Activated CD8-positive, alpha-beta T cell treated with anti-CD3 and anti-CD28 coated beads for 36 hours (primary cell): ENCODE measurements at places on chromosomes 11 and 22.

DNA sequence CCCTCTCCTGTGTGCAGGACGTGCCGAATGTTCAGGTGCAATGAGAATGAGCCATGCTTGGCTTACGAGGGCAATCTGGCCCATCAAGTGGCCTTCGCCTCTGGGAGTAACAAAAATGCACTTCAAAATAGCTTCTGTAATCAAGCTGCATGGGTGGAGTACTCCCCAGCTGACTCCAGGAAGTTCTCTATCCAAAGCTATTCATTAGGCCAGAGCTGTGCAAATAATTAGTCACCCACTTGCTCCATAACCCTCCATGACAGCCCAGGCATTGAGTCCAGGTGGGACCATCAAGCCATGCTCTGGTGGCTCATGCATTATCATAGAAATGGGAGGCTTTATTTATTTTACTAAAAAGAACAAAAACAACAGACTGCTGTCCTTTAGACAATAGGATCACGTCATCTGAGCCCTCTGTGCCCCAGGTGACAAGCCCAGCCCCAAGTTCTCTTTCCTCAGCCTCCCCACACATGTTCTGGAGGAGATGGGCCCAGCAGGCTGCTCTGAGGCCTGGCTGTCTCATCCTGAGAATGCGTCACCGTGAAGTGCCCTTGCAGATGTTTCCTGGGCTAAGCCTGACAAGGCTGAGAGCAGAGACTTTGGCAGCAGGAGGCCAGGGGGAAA lies 244.7 kb downstream of the ETS1 start:
- H3K27me3 ChIP-seq = no peaks in the 10 kb centered on the region
- peak overlapping the region; percentile 86 for H3K27ac ChIP-seq
- peaks cover 84% of the 10 kb centered on the region for H3K4me1 ChIP-seq
- peak; percentile 89 for DNase-seq
- H3K4me3 ChIP-seq = peak overlapping the region; percentile 69
- H3K36me3 ChIP-seq = peaks cover 9% of the 10 kb centered on the region

DNA sequence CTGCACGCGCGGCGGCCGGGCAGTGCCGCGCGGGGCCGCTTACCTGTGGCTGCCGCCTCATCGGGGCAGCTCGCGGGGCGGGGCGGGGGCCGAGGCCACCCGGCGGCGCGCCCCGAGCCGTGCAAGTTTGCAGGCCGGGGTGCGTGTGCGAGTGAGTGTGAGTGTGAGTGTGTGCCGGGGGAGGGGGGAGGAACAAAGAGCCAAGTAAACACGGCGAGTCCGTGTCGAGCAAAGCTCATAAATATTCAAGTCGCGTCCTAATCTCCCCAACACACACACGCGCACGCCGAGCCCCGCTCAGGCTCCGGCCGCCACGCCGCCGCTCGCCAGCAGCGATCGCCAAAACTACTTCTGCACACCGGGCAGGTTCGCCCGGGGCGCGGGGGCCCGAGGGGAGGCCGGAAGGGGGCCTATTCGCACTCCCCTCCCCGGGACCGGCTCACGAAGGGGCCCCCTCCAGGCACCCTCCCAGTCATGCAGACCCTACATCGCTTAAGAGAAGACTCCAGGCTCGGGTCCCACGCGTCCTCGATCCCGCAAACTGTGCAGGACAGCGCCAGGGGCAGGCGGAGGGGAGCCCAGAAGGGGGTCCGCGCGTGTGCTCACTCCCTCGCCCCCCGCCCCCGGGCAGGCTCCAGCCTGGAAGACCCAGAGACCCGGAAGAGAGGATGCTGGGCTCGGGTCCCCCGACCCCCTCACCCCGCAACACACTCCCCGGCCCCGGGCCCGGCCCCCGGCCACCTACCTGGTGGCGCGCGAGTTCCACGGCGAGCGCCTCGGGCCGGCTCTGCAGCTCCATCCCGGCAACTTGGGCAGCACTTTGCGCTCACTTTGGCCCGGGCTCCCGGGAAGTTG lies 827 bp downstream of the PHF21B start:
- peak overlapping the region; percentile 46 for H3K4me3 ChIP-seq
- peaks cover 11% of the 10 kb centered on the region for H3K4me1 ChIP-seq
- peaks cover 53% of the 10 kb centered on the region for H3K27me3 ChIP-seq
- no peaks in the 10 kb centered on the region for H3K36me3 ChIP-seq
- no peak for DNase-seq

DNA sequence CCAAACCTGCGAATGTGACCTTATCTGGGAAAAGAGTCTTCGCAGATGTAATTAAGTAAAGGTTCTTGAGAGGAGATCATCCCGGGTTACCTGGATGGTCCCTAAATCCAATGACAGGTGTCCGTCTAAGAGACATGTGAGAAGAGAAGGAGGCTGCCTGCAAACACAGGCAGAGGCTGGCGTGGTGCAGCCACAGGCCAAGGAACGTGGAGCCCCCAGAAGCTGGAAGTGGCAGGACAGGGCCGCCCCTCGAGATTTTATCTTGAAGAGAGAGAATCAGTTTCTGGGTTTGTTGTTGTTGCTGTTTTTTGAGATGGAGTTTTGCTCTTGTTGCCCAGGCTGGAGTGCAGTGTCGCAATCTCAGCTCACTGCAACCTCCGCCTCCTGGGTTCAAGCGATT lies 33.6 kb downstream of the MRGPRD start:
- H3K4me3 ChIP-seq = no peak overlapping the region
- DNase-seq = no peak
- no peaks in the 10 kb centered on the region for H3K27me3 ChIP-seq
- H3K27ac ChIP-seq = no peak overlapping the region
- peaks cover 5% of the 10 kb centered on the region for H3K4me1 ChIP-seq
- H3K36me3 ChIP-seq = no peaks in the 10 kb centered on the region

GRCh38 chr22:29842740-29843139 lies 4.7 kb upstream of the ASCC2 start:
- no peak for DNase-seq
- H3K36me3 ChIP-seq = no peaks in the 10 kb centered on the region
- H3K4me1 ChIP-seq = peaks cover 9% of the 10 kb centered on the region
- H3K27me3 ChIP-seq = no peaks in the 10 kb centered on the region
- no peak overlapping the region for H3K27ac ChIP-seq
- H3K4me3 ChIP-seq = no peak overlapping the region

DNA sequence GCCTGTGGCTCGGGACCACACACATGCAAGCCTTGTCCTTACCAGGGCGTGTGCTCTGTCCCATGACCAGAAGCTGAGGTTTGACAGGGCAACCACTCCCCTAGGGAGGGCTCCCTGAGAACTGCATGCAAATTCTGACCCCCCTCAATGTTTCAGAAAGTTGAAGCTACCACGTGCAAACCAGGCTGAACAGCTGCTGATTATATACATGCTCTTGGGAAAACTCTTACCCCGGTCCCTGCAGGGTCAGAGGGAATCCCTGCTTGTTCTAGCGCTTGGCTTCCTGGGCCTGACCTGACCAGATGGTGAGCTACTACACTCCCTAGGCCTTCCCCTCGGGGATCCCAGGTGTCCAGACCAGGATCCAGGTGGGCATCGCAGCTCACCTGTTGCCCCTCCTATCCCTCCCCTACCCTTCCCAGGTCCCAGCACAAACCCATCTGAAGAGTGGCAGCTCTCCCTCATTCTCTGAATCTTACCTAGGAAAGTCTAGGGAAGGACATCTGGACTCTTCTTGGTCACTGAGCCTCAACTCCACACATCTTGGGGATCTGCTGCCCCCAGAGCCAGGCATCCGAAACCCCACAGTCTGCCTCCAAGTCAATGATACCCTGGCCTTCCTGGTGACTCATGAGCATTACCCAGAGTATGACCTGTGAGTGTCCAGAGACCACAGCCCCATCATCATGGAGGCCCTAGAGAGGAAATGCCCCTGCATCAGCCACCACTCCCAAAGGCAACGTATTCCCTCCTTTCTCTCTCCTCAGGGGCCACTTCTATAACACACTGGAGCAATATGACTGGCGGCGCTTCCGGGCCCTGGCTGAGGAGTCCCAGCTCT lies 61.5 kb downstream of the BTG4 start:
- DNase-seq = no peak
- no peak overlapping the region for H3K27ac ChIP-seq
- H3K4me3 ChIP-seq = no peak overlapping the region
- no peaks in the 10 kb centered on the region for H3K27me3 ChIP-seq
- H3K36me3 ChIP-seq = no peaks in the 10 kb centered on the region
- H3K4me1 ChIP-seq = peaks cover 18% of the 10 kb centered on the region

DNA sequence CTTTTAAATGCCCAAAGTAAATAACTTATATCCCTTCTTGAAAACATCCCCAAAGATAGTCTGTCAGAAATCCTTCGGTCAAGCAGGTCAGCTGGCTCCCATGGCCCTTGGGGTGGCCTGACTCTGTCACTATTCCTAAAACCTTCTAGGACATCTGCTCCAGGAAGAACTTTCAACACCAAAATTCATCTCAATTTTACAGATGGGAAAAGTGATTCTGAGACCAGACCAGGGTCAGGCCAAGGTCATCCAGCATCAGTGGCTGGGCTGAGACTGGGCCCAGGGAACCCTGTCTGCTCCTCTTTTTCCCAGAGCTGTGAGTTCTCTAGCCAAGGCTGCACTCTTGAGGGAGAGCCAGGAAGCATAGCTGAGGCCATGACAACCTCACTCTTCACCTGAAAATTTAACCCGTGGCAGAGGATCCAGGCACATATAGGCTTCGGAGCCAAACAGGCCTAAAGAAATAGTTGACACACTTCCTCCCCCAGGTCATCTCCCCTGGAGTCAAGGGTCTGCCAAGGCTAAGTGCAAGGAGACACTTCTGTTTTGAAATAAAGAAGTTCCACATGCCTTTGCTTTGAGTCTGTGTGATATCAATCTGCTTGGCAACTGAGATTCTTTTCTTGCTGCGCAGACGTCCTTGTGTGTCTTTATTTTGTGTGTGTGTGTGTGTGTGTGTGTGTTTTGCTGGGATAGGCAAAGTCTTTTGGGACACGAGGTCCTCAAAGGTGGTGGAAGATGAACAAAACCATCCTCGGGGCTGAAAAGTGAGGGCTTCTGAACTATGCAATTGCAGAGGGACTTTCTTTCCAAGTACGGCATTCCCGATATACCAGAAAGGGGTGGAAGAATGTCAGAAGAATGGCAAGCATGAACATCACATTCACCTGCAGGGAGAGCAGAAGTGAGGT lies 16.8 kb upstream of the PRG2 start:
- no peaks in the 10 kb centered on the region for H3K27me3 ChIP-seq
- H3K4me1 ChIP-seq = peaks cover 68% of the 10 kb centered on the region
- H3K36me3 ChIP-seq = peaks cover 68% of the 10 kb centered on the region
- H3K27ac ChIP-seq = peak overlapping the region; percentile 88

DNA sequence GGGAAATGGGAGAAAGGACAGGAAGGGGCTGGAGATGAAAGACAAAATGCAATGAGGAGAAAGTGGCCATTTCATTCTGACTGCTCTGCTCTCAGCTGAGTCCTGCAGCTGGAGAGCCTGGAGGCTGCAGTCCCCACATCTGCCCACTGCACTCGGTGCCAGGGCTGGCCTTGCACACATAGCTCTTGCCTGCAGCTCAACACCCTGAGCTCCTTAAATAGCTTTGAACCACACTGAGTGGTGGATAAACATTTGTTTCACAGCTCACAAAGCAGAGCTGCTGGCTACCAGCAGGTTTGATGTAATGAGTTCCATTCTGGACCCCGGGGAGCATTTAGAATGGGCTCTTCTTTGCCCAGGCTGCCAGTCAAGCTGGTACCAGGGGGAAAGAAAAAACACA lies 426.1 kb upstream of the CADM1 start:
- H3K27me3 ChIP-seq = peaks cover 9% of the 10 kb centered on the region
- no peak for DNase-seq
- no peak overlapping the region for H3K4me3 ChIP-seq
- H3K27ac ChIP-seq = no peak overlapping the region

GRCh38 chr22:48276994-48277867 lies 1514.8 kb downstream of the TBC1D22A start:
- no peaks in the 10 kb centered on the region for H3K36me3 ChIP-seq
- H3K4me1 ChIP-seq = no peaks in the 10 kb centered on the region
- peaks cover 14% of the 10 kb centered on the region for H3K27me3 ChIP-seq
- no peak overlapping the region for H3K4me3 ChIP-seq
- DNase-seq = no peak
- no peak overlapping the region for H3K27ac ChIP-seq

GRCh38 chr11:98137437-98137836 lies 883.3 kb upstream of the CNTN5 start:
- no peak overlapping the region for H3K4me3 ChIP-seq
- no peaks in the 10 kb centered on the region for H3K27me3 ChIP-seq
- no peaks in the 10 kb centered on the region for H3K36me3 ChIP-seq
- no peak for DNase-seq

- H3K27me3 ChIP-seq = peaks cover 18% of the 10 kb centered on the region
- no peak overlapping the region for H3K27ac ChIP-seq
- DNase-seq = no peak
- peaks cover 16% of the 10 kb centered on the region for H3K4me1 ChIP-seq
- peaks cover 14% of the 10 kb centered on the region for H3K36me3 ChIP-seq
- no peak overlapping the region for H3K4me3 ChIP-seq
Observed at GRCh38 chr11:61959678-61960077, 7.8 kb downstream of the FTH1 start.

DNA sequence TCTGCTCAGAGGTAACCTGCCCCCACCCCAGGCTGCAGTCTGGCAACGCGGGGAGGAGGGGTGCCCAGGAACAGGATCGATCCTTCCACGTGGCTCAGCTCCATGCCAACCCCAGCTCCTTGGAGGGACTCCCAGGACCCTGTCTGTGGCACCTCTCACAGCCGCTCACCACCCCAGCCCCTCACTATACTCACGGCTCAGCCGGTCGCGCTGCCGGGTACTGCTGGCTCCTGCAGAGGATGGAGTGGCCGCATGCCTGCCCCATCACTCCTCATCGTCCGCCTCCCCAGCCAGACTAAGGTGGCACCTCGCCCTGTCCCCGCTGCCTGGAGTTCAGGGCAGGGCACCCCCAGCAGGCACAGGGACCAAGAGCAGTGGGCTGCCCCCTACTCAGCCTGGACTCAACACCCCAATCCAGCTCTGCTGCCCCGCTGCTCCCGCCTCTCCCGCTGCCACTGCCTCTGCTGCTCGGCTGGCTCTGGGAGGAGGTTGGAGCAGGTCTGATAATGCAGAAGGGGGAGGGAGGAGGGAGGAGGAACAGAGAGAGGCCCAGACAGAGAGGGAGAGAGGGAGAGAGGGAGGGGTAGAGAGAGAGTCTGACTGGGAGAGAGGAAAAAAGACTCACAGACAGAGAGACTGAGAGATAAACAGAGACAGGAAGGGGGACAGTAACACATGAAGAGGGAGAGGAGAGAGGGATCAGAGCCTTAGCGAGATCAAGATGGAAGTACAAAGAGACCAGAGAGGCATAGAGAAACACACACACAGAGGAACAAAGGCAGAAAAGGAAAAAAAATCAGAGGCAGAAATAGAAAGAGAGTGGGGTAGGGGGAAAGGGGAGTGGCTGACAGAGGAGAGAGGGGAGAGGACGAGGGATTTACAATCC lies at the start of gene PDE2A:
Gene PDE2A (minus strand): TSS at position 480 of the 886 bp plus-strand sequence. CDS start 215 bp downstream, at position 265.
- peaks cover 7% of the 10 kb centered on the region for H3K4me1 ChIP-seq
- H3K36me3 ChIP-seq = no peaks in the 10 kb centered on the region
- H3K27me3 ChIP-seq = peaks cover 65% of the 10 kb centered on the region
- H3K4me3 ChIP-seq = no peak within 1 kb of the TSS
- H3K27ac ChIP-seq = no peak within 1 kb of the TSS
- no peak for DNase-seq

GRCh38 chr11:27619763-27620335 lies 80.4 kb downstream of the BDNF start:
- no peaks in the 10 kb centered on the region for H3K36me3 ChIP-seq
- H3K27ac ChIP-seq = no peak overlapping the region
- H3K27me3 ChIP-seq = no peaks in the 10 kb centered on the region
- H3K4me3 ChIP-seq = no peak overlapping the region
- H3K4me1 ChIP-seq = no peaks in the 10 kb centered on the region

GRCh38 chr11:37978647-37979046 lies 1380.6 kb upstream of the RAG2 start:
- no peak for DNase-seq
- no peaks in the 10 kb centered on the region for H3K4me1 ChIP-seq
- H3K4me3 ChIP-seq = no peak overlapping the region
- no peak overlapping the region for H3K27ac ChIP-seq
- H3K27me3 ChIP-seq = no peaks in the 10 kb centered on the region
